ENCODE measurements at places on chromosomes 7 and 10.

DNA sequence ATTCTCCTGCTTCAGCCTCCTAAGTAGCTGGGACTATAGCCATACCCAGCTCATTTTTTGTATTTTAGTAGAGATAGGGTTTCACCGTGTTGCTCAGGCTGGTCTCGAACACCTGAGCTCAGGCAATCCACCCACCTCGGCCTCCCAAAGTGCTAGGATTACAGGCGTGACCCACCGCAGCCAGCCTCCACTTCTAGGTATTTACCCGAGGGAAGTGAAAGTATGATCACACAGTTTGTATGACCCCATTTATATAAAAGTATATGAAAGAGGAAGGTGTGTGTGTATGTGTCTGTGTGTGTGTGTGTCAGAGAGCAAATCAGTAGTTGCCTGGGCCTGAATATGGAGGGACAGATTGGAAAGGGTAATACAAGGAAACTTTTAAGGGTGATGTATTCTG, 2.0 kb upstream of the PURB start:
- DNase-seq, result no peak

GRCh38 chr7:14446829-14447228, 455.7 kb downstream of the DGKB start:
- DNase-seq, result no peak

DNA sequence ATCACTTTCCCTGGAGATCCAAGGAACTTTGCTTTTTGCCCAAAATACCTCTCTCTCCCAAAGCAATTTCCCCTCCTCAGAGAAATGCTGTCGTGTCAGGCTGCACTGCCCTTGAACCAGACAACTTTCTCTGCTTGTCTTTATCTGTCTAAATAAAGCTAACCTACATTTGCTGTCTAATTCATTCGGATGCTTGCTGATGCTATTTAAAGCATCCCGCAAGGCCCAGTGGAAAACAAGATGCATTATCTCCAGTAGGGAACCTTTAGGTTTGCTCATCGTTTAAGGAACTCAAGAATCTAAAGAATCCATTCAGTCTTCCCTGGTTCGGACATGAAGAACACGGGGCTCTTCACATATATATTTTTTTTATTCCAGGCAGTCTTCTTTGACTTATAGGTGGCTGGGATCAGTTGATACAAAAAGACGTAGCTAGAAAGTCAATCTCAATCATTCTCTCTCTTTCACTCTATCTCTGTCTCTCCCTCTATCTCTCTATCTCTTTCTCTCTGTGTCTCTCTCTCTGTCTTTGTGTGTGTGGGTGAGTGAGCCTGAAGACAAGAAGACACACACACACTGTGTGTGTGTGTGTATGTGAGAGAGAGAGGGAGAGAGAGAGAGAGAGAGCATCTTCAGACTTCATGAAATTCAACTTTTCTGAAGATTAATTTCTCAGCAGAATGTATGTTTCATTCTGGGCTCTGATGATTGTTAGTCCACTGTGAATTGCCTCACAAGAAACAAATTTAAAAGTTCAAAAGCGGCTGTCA, 92.8 kb upstream of the MKLN1 start:
- no peak for DNase-seq

- DNase-seq, result peak; percentile 65
These were observed 136.7 kb downstream of the HECW1 start for GRCh38 chr7:43248961-43249822.

DNA sequence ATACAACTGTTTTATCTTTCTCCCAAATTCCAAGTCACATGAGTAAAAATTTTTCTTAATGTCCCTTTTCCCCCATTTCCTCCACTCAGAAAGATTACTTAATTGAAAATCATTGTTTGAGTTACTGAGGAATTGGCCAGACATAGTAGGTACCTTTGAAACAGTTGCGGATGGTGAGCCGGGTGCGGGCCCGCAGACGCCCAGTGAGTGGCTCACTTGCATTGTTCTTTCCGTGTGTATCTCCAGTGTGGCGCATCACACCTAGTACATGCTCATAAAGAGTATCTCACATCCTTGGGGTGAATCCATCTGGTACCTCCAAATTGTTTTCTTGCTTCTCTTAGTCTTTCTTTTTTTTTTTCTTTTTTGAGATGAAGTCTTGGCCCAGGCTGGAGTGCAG, 14.3 kb downstream of the TRRAP start:
- no peak for DNase-seq

DNA sequence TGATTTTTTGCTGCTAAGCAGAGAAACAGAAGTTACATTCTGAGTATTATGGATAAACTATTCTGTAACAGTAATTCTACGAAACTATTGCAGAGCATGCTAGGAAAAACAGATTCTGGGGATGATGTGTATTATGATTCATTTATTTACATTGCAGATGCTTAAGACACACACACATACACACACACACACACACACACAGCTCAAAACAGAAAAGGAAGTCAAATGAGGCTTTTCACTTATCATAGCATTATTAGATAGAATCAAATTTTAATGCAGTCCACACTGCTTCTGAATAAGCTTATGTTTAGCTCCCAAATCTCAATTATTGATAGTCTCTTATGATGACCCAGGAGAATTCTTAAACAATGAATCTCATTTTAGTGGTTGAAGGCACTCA, 307.2 kb downstream of the HGF start:
- peak; percentile 59 for DNase-seq

- DNase-seq, result no peak
These were observed 36.9 kb downstream of the ADD3 start for GRCh38 chr10:110044681-110045080.

- DNase-seq, result no peak
These were observed 307.9 kb downstream of the PRKG1 start for GRCh38 chr10:51382181-51382580.

GRCh38 chr7:17564678-17565212, 266.3 kb downstream of the AHR start:
- peak; percentile 79 for DNase-seq

DNA sequence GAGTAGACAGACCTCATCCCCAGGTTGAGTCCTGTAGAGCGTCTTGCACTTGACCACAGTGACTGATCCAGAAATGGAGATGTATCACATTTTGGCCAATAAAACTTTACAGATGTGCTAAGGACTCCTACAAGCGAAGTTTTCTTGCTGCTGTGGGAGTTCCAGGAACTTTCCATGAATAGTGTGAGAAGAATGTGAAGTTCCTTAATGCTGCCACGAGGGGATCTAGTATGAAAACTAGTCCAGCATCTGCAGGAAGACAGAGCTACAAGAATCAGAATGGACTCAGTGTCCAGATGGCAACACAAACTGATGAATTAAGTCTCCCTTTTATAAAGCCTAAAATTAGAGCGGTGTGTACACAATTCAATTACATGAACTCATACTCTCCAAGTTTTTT, 14.8 kb upstream of the LSM8 start:
- DNase-seq, result peak; percentile 39

GRCh38 chr7:128211626-128212025, 29.5 kb upstream of the LEP start:
- no peak for DNase-seq

GRCh38 chr7:18191341-18191740, 163.7 kb upstream of the PRPS1L1 start:
- DNase-seq, result no peak

DNA sequence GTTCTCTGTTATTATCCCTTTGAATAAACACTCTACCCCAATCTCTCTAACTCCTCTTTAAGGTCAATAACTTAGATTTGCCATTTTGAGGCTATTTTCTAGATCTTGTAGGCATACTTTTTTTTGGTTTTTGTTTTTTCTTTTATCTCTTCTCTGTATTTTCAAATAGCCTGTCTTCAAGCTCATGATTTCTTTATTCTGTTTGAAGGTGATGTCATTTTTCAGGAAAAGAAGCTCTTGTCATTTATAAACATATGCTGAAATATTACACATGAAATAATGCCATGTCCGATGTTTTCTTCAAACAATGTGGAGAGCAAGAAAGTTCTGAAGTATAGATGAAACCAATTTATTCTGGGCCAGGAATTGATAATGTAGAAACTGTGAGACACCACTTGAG, 57.5 kb upstream of the CABCOCO1 start:
- DNase-seq, result no peak

DNA sequence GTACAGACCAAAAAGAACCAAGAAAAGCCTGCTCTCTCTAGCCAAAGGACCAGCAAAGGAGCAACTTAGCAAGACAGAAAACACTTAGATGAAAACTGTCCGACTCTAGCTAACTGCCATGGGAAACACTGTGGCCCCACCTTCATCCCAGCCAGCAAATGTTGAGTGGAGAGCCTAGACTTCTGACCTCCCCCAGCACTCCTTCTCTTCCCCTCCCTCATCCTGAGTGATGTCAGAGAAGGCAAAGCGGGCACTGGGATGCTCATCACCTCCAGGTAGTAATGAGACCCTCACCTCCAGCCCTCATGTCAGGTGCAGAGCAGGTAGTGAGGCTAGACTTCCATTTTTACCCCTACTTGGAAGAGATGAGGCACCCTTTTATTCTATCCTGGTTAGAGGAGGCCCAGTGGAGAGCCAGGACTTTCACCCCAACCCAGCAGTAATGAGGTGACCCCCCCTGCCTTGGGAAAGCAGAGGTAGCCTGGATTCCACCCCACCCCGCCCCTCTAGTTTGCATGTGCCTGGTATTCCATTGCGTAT, 16.9 kb downstream of the CUZD1 start:
- DNase-seq, result no peak

- DNase-seq, result no peak
These were observed 43.7 kb upstream of the CFAP46 start for GRCh38 chr10:132986076-132986475.

GRCh38 chr7:94045581-94045980, 41.4 kb upstream of the BET1 start:
- peak; percentile 21 for DNase-seq

DNA sequence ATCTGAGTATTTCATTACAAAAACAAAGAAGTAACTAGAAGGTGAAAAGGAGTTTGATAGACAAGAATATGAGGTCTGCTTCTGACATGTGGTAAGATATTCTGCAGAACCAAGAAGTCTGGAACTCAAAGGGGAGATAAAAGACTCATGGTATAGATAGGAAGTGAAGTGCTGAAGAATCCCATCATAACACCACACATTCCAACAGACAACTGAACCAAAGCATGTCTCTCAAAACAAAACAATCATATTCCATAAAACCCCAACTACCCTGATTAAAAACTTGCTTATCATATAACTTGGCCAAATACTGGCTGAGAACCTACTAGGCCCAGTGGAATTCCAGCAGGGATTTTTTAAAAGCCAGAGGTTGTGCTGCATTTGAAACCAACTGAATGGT, 178.7 kb downstream of the JAZF1 start:
- DNase-seq, result no peak

DNA sequence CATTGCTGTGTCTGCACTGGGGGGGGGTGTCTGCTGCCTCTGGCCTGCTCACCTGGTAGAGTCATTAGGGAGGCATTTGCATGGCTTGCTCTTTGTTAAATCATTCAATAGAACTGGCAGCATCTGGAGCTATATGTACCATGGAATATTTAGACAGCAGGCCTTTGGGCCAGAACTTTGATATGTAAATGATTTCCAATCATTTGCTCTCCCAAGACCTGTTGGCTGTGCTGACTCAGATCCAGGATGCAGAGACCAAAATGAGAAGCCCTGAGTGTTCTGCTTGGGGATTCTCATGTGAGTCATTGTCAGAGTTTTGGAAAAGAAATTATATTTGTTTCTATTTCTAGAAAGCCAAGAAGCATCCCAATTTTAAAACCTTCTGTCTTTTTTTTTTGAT, 257.6 kb upstream of the IGFBP3 start:
- peak; percentile 73 for DNase-seq

- no peak for DNase-seq
These were observed 19.1 kb downstream of the AUTS2 start for GRCh38 chr7:69617364-69617763.

- no peak for DNase-seq
These were observed 9.3 kb downstream of the OLAH start for GRCh38 chr10:15053061-15053460.

DNA sequence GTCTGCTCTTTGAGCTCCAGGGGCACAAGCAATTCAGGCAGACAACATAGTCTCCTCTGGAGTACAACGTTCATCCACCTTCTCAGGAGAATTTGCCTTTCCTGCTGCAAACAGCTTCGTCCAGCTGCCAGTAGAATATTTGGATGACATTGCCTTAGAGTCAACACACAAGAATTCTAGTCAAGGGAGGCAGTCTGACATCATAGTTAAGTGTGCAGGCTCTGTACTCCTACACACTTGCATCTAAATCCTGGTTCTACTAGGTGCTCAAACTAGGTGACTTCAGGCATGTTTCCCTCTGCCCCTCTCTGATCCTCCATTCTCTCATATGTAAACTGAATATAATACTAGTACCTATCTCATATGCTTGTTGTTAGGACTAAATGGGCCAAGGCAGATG, 314.8 kb downstream of the HPSE2 start:
- DNase-seq, result no peak

DNA sequence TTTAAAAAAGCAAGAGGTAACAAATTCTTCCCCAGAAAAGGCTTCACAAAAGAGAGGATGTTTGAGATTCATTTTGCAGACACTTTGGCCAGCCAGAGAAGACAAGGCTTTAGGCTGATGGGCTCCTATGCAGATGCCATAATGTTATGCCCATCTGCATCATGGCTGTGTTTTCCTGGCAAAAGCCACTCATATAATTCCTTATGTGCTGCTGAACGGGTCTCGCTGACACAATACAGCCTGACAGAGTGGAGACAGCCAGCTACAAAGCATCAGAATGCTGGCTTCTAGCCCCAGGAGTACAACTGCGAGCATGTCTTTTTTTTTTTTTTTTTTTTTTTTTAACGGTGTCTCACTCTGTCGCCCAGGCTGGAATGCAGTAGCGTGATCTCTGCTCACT, 1157.4 kb upstream of the AUTS2 start:
- no peak for DNase-seq

GRCh38 chr7:130207033-130207432, 627 bp upstream of the SSMEM1 start:
- no peak for DNase-seq

GRCh38 chr10:43691485-43691884, 42.8 kb upstream of the ZNF32 start:
- peak; percentile 45 for DNase-seq

GRCh38 chr10:17506856-17507471, 52.6 kb upstream of the ST8SIA6 start:
- DNase-seq, result no peak

DNA sequence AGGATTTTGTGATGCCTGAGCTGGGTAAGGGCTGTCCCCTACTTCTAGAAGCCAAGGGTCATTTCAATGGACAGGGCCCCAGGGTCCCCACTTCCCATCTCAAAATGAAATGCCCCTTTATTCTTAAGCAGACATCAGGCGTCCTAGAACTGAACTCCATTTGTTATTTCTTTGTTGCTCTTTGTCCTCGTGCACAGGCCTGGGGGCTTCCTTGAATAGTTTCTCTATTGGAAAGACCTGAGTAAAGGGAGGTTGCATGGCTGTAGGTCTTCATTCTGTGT, 311.4 kb upstream of the ZNF32 start:
- no peak for DNase-seq

DNA sequence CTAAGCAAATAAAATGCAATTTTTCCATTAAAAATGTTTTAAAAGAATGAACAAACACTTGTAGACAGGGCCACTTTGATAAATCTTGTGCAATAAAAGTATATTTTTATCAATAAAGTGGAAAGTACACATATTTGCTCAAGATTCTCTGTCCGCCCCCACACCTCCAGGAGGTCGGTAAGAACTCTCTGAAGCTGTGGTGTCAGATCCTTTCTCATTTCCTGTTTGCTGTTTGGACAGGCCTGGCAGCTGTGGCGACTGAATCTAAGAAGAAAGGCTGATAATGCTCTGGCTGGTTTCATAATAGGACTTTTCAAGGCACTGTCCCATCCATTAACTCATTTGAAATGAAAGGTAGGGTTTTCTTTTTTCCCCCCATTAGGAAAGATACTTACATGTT, 15.3 kb upstream of the ASB4 start:
- no peak for DNase-seq

- no peak for DNase-seq
These were observed 181.4 kb downstream of the JCAD start for GRCh38 chr10:29877793-29878491.

- peak; percentile 52 for DNase-seq
These were observed 16.2 kb upstream of the MRC1 start for GRCh38 chr10:17792991-17793390.

Data from AG10803 (cell line).